ENCODE measurements at places on chromosomes 5 and 9.

GRCh38 chr9:27755846-27756245 lies 182.6 kb upstream of the C9orf72 start:
- no peak for DNase-seq

- no peak for DNase-seq
Observed at GRCh38 chr5:71996789-71997188, 110.5 kb upstream of the MAP1B start.

DNA sequence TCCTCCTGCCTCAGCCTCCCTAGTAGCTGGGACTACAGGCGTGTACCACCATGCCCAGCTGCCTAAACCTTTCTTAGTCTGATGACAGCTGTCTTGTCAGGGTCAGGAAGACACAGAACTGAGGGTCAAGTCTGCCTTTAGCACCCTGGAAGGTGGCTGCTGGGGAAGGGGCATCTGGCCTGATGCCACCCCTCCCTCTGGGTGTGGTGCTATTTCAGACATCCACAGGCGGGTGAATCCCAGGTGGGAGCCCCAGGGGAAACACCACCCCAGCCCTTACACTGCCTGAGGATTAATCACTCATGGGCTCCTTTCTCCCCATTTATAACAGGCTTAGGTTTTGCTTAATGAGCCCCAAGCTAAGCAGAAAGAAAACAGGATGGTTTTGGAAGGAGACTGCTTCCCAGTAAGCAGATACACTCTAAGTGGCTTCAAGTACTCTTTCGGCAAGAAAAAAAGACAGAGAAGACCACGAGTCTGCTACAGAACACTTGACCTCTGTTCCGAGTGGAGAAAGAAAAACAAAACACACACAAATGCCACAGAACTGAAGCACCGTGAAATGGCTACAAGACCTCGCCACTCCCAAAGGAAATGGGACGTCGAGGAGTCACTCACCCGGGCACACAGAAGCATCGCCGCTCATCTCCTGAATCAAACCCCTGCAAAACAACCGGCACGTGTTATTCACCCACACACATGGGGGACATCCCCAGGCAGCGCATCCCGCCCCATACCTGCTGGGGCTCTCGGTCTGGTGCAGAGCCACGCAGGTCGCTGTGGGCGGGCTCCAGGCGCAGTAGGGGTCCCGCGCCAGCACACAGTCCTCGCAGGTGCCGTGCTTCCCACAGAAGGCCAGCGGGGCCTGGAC lies 62.4 kb downstream of the SECISBP2 start:
- DNase-seq: no peak

GRCh38 chr5:71734141-71734540 lies 15.1 kb downstream of the CARTPT start:
- no peak for DNase-seq

DNA sequence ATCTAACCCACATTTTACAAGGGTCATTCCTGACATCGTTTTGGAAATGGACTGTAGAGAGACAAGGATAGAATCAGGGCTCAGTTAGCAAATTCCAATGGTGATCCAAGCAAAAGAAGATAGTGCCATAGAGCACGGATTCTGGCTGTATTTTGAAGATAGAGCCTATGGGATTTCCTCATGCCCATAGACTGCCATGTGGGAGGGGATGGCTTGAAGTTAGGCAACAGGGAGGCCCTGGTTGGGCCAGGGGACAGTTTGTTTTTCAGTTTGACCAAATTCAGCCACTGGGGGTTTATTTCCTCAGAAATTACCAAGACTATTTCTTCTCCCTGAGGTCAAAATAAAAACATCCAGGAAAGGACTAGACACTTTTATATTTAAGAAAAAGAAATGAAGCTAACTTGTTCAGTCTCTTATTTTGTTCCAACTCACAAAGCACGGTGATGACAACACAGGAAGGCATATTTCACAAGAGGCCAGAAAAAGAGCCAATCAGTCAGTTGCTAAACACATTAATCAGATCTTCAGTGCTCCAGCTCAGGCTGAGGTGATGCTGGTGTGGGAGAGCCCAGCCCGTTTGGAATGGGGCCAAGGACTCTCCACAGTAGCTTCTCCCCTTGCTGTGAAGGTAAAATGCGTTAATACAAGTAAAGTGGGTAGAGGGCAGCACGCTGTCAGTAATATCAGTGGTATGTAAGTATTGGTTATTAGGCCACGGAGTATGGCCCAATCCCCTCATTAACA lies 4.4 kb upstream of the DCTN4 start:
- no peak for DNase-seq

- no peak for DNase-seq
Observed at GRCh38 chr5:136926073-136926472, 560.7 kb upstream of the TRPC7 start.

DNA sequence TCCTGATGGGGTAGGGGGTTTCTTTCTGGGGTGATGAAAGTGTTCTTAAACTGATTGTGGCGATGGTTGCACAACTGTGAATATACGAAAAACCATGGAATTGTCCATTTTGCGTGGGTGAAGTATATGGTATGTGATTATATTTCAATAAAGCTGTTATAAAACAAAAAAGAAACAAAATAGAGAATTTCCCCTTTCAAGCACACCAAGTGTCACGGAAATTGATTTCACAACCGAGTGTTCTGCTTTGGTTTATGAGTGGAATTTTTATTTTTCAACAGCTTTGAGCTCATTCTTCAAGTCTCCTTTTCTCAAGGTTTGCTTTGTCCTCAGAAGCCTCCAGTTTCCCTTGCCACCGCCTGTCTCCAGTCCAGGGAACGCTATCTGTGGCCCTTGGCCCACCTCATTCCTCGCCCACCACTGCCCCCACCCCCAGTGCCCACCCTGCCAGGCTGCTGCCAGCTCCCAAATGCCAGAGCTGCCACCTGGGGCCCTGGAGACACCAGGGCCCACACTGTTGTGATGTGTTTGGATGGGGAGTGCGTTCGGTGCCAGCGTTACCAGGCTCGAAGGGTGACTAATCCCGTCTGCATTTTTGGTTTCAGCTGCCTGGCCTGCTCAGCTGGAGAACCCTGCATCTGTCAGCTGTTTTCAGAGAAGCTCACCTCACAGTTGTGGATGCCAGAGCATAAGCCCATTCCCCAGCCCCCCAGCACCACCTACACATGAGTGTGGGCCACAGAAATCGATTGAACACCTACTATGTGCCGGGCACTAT lies 30.4 kb downstream of the DUSP1 start:
- DNase-seq: peak; percentile 25

GRCh38 chr5:122391621-122392020 lies 79.6 kb downstream of the SNCAIP start:
- DNase-seq: no peak

DNA sequence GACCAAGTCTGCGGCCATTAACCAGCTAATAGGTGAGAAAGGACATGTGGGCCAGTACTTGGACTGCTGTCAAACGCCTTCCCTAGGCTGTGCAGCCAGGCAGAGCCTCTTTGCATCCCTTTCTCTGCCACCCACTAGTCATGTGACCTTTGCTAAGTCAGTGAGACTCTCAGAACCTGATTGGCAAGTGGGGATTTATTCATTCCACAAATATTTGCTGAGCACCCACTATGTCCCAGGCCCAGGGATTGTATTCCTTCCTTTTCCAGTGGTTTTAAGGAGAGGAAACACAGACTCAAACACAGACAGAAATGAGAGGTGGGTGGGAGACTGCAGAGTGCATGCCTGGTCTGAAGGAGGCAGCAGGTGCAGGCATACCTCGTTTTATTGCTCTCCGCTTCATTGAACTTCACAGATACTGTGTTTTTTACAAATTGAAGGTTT lies 71.6 kb upstream of the GALNT10 start:
- no peak for DNase-seq

DNA sequence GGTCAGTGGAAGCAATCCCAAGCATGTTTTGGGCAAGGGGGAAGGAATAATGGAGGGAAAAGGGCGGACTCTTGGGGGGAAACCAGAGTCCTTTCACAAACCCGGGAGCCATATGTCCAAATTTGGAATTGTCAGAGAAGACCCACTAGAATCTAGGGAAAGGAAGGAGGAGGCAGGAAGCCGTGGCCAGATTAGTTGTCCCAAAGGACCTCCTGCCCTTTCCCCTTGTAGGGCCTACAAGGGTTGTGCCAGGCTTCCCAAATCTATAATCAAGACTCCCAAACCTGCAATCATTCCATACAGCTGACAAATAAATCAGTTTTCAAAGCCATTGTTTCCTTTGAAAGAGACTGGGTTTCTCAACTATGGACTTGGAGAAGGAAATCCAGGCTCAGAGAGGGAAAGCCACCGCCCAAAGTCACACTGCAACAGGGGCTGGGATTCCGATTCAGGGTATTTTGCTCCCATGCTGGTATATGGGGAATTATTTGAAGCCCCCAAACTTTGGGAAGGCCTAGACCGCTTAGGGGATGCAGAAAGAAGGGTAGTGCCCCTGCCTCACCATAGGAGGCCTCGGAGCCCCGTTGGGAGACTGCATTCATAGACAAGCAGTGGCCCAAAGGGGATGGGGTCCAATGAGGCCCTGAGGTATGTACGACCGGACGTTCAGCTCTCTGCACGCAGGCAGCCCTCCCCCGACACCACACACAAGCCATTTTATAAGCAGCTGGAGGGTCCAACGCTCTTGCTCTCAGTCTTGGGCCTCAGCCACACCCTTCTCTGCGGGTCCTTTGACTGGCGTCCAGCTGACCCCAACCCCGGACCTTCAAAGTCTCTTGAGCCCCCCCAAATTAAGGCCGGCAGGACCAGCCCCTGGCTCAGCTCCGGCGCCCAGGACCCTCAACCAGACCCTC lies 815 bp downstream of the ANXA6 start:
- no peak for DNase-seq

- DNase-seq: no peak
Observed at GRCh38 chr9:124834591-124834990, 18.7 kb upstream of the WDR38 start.
